ENCODE measurements at places on chromosomes 6 and 20.

- no peak for DNase-seq
Observed at GRCh38 chr6:110826236-110827129, 11.2 kb upstream of the CDK19 start.

GRCh38 chr6:7587631-7588100, 2.3 kb upstream of the SNRNP48 start:
- DNase-seq, result no peak

GRCh38 chr6:166758136-166758704, 131.2 kb upstream of the RPS6KA2 start:
- no peak for DNase-seq

- no peak for DNase-seq
Observed at GRCh38 chr6:77178821-77179220, 284.5 kb downstream of the HTR1B start.

GRCh38 chr6:145491126-145491525, 244.2 kb downstream of the EPM2A start:
- no peak for DNase-seq

GRCh38 chr20:23180451-23180921, 94.4 kb upstream of the CD93 start:
- DNase-seq, result no peak

- DNase-seq, result no peak
Observed at GRCh38 chr6:96980142-96980541, 55.6 kb downstream of the KLHL32 start.

- DNase-seq, result no peak
Observed at GRCh38 chr20:19918965-19919329, 98.2 kb upstream of the NAA20 start.

DNA sequence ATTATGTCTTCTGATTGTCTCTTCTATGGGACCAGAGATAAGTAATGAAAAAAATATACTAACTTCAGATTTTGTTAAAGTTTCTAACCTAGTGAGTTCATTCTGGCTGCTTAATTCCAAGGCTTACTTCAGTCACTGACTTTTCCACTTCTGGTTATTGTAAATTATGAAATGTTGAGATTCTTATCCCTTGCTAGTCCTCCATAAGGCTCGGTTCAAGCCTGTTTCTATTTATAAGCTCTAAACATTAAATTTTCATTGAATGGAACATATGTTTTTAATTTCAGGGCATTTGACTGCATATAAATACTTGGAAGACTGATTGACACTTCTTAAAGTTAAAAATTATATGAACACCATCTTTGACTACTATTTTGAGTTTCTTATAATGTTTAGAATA, 23.6 kb upstream of the NKAIN2 start:
- no peak for DNase-seq

DNA sequence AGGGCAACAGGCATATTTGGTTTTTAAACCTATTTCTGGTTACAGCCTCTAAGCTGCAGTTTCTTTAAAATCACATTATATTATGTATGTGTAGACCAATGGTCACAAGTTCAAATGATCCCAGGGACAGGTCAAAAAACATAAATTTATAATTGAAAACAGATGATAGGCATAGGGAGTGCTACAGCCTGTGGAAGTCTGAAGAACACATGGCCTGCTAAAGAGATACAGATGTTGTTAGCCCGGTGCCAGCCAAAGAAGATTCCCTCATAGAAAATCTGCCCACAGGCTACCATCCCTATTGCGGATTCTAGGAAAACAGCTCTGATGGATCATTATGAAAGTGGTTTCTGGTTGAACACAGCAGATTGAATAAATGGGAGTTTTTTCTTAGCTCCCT, 65.3 kb downstream of the NRSN1 start:
- DNase-seq, result no peak

- no peak for DNase-seq
Observed at GRCh38 chr20:35283441-35284266, 918 bp downstream of the EIF6 start.

GRCh38 chr6:98514796-98515195, 319.6 kb upstream of the POU3F2 start:
- DNase-seq, result no peak
